ENCODE measurements at places on chromosomes 2 and 18. TPM values are rescaled to one million over a fixed set of nuclear protein-coding genes. Genes with fewer than 3 reads are reported as not detected.

DNA sequence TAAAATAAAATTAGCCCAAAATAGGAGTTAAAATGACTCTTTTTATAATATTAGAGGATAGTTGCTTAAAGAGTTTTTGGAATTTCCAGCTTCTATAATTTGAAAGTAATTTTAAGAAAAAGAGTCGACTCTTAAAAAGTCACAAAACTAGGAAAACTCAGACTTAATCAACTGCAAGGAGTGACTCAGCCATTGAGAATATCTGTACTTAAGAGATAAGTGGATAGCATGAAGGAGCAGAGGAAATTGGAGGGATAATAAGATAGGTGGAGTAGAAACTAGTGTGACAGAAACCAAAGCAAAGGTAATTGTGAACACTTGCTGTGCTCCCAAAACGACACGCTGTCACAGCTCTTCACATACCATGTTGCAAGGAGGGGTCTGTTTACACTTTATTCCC lies 8.4 kb downstream of the RSAD2 start:
- no peak overlapping the region for H3K27ac ChIP-seq
- no peaks in the 10 kb centered on the region for H3K4me1 ChIP-seq
- H3K27me3 ChIP-seq, result no peaks in the 10 kb centered on the region
- no peaks in the 10 kb centered on the region for H3K36me3 ChIP-seq

DNA sequence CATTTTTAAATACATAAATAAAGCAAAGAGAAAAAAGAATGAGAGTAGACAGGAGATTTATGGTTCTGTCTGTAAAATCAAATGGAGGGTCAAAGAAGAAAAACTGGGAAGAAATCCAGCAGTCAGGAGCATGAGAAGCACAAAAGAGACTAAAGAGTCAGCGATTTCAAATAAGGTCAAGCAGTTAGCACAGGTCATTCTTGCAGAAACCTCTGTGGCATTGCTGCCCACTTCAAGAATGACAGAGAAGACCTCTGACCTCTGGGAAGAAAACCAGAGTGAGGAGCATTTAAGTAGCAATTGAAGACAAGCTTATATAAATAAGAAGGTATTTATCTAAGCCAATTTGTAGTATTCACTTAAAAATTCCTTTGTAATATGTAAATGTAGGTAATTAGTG lies 172.0 kb upstream of the SPOPL start:
- H3K4me3 ChIP-seq, result no peak overlapping the region
- no peaks in the 10 kb centered on the region for H3K27me3 ChIP-seq
- H3K36me3 ChIP-seq, result no peaks in the 10 kb centered on the region
- H3K4me1 ChIP-seq, result no peaks in the 10 kb centered on the region

DNA sequence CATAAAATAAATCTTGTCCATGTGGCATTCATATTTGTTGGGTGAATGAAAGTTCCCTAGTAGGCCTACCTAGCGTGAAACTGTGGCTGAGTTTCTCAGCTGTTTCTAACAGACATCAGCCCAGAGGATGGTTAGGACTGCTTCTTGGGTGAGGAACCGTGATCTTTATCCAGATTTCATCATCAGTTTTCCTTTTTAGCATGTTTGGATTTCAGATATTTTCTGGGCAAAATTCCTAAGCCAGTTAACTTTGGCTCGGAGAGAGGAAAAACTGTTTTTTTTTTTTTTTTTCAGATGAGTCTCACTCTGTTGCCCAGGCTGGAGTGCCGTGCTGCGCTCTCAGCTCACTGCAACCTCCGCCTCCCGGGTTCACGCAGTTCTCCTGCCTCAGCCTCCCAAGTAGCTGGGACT lies 53.5 kb downstream of the DGKD start:
- no peak overlapping the region for H3K4me3 ChIP-seq
- peaks cover 27% of the 10 kb centered on the region for H3K4me1 ChIP-seq
- no peaks in the 10 kb centered on the region for H3K36me3 ChIP-seq
- no peak for DNase-seq
- no peaks in the 10 kb centered on the region for H3K27me3 ChIP-seq
- peak overlapping the region; percentile 86 for H3K27ac ChIP-seq

DNA sequence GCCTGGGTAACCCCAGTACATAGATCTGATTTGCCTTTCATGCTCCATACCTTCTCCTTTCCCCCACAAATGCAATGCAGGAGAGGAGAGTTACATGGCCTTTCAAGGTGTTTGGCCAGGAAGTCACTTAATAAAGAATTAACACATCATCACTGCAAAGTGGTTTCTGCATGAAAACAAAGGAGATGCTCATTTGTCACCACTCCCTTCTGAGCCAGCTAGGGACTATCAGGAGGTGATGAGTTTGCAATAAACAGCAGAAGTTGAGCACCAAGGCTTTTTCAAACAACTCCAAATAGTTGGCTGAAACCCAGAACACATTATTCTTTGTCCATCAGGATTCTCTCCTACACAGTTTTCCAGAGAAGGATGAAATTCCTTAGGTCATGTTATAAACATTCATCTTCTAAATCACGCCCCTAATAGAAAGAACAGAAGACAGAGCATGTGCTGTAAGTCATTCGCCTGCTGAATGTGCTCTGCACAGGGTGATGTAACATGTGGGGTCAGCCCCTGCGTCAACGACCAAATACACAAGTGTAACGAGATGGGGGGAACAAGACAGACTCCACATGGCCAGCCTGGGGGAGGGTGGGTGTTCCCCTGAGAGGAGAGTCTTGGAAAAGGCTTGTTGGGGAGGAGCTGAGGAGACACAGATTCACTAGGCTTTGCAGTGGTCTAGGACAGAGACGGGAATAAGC lies 87.3 kb upstream of the RMDN2 start:
- H3K4me3 ChIP-seq, result no peak overlapping the region
- H3K27me3 ChIP-seq, result no peaks in the 10 kb centered on the region
- peak; percentile 54 for DNase-seq
- H3K27ac ChIP-seq, result peak overlapping the region; percentile 65
- H3K4me1 ChIP-seq, result no peaks in the 10 kb centered on the region

DNA sequence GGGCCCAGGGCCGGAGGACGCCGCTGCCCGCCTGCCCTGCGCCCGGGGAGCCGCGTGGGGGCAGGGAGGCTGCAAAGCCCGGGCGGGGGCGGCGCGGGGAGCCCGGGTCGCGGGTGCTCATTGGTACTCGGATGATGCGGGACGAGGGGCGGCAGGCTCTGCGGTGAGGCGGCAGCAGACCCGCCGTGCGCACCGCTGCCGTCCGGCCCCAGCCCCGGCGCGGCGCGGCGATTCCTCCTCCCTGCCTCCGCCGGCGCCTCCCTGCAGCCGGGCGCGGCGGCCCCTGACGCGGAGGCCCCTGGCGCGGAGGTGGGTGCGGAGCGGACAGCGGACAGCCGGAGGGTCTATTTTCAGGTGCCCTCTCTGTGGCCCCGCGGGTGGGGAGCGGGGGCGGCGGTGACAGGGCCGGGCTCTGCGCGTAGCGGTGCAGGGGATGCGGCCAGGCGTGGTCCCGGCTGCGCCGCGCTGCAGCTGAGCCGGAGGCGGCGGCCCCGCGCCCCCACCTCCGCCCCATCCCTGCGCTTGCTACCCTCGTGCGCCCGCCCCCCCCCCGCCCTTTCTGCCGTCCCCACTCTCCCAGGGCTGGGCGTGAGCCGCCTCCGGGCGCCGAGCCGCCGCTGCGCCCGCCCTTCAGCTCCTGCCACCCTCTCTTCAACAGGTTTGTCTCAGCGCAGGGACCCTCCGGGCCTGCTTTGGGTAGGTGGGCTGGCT lies 640 bp downstream of the SPTBN1 start:
- H3K4me1 ChIP-seq, result peaks cover 2% of the 10 kb centered on the region
- H3K27ac ChIP-seq, result peak overlapping the region; percentile 86
- peaks cover 78% of the 10 kb centered on the region for H3K27me3 ChIP-seq
- peak overlapping the region; percentile 79 for H3K4me3 ChIP-seq
- DNase-seq, result peak; percentile 17

GRCh38 chr2:69773206-69773605 lies 31.3 kb downstream of the ANXA4 start:
- DNase-seq, result no peak
- no peaks in the 10 kb centered on the region for H3K36me3 ChIP-seq
- H3K27ac ChIP-seq, result peak overlapping the region; percentile 27
- no peak overlapping the region for H3K4me3 ChIP-seq
- H3K4me1 ChIP-seq, result peaks cover 69% of the 10 kb centered on the region
- H3K27me3 ChIP-seq, result no peaks in the 10 kb centered on the region

GRCh38 chr2:150787353-150788093 lies 300.1 kb upstream of the RND3 start:
- H3K4me1 ChIP-seq, result no peaks in the 10 kb centered on the region
- no peak overlapping the region for H3K27ac ChIP-seq
- no peak overlapping the region for H3K4me3 ChIP-seq
- DNase-seq, result no peak

UGT1A1 gene
- 7.9 TPM for total RNA-seq

PTH2R gene
- total RNA-seq, result not detected

All from transverse colon (tissue), 4 donors.